ENCODE measurements at places on chromosomes 3 and 15.

DNA sequence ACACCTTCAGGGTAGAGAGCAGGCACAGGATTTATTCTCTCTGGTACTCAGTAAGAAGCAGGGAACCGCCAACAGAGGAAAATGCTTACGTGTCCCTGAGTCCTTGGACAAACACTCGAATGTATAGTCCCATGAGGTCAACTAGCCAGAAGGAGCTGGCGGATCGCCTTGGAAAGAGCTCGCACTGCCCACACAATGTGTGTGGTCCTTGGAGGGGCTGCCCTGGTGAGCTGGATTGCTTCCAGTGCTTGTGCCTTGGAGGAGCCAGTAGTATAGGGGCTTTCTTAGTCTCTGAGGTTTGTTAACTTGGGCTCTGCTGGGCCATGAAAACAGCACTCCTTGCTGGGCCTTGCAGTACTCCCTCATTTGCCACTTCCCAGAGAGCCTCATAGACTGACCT lies 40.7 kb upstream of the VILL start:
- no peak for DNase-seq

DNA sequence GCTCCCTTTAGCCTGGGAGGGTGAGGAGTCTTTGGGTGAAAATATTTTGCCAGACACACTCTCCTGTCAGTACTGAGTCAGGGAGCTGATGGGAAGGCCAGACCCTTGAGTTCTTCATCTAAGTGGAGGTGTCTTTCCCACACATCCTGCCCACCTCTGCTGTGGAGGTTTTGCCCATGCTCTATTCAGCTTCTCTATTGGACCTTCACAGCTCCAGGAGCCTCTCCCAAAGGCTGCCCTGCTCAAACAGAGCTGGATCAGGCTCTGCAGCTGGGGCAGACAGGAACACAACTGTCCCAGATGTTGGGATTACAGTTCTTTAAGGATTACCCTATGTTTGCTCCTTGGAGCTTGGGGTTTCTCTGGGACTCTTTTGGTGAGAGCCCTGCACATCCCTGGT lies 77.9 kb downstream of the SPSB4 start:
- no peak for DNase-seq

DNA sequence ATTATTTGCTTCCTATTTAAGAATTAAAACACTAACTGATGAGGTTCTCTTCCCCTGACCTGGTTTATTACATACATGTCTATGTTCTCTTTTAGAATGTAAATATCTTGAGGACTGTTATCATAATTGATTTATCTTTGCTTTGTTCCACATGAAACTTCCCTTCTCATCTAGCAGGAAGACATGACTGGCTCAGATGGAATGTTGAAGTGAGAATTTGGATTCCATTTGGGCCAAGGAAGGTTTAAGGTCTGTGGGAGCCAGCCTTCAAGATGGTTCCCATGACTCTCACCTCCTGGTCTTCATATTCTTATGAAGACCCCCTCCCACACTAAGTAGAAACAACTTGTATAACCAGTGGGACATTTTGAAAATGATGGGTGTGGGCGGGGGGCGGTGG lies 222.2 kb upstream of the GADL1 start:
- no peak for DNase-seq

GRCh38 chr15:20356444-20356910 lies 185.1 kb downstream of the GOLGA6L6 start:
- no peak for DNase-seq

- no peak for DNase-seq
Measured at GRCh38 chr3:143016321-143016972, 15.1 kb downstream of the U2SURP start.

- no peak for DNase-seq
Measured at GRCh38 chr3:3560591-3561311, 238.5 kb upstream of the LRRN1 start.

DNA sequence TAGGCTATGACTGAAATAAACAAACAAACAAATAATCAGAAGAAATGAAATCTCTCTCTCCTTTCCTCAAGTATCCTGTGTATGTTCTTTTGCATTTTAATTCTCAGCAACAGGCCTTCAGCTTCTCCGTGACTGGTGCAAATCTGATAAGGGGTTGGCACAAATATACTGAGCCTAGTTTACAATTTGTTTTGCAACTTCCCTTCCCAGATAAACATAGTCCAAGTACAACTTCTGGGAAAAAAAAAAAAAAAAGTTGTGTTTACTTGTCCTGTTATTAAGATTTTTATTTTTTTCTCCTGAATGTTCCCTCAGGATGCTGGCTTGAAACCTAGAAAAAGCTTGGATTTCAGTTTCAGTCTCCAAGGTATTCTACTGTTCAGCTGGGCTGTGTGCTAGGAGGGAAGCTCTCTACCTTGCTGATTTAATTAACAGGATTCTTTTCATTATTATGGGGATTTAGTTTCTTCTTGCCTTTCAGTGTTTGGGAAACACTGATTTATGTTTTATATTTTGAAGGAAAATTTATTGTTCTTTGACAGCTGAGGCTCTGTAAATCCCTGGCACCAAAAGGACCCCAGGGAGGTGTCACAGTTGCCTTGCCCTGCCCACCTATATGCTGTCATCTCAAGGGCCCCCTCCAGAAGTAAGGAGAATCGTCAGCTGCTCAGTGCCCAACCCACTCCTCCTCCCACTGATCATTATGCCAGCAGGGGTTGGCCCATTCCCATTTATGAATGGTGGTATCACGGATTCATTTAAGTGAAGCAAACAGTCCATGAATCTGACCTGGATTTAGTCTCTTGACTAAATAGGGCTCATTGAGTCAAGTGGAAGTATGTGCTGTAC lies 185.2 kb downstream of the MEIS2 start:
- DNase-seq = no peak

DNA sequence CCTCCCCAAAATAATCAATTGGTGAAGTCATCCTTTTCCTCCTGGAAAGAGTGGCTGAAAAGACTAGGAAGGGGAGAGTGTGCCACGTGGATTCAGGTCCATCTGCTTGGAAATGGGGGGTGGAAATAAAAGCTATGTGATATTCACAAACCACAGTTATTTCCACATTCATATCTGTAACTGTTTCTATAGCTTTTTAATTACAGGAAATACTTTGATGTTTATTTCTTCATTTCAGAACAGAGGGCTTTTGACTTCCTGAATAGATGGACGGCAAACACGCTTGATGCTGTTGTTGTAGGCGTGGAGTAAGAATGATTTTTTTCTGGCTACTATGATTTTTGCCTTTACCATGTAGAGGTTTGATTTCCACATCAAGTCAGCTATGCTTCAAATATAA lies 10.1 kb downstream of the AADACL2 start:
- DNase-seq = no peak

DNA sequence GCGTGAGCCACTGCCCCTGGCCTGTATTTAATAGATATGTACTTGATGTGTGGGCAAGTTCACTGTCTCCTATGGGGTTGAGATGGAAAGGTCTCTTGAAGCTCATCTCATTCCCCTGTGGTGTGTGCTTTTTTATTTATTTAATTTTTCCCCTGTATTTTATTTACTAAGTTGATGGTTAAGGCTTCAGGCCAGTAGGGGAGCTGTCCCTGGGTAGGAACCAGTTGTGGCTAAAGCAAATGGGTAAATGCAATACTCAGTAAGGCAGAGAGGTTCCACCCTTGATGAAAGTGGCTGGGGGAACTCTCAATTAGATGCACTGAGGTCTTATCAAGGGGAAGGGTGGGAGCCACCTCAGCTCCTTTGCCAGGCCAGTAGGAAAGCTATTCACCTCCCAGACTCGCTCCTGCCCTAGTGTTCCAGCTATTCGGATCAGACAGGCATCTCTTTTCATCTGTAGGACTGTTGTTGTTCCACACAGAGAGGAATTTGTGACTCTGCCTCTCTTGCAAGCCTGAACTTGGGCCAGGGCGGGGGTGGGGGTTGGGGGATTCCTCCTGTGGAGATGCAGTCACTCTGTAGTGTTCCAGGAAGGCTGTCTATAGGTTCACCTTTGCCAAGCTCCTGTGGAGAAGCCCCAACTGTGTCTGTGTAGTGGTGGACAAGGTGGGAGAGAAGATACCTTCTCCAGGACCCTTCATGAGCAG lies 26.1 kb downstream of the PCCB start:
- DNase-seq = no peak

- peak; percentile 11 for DNase-seq
Measured at GRCh38 chr15:91942720-91943394, 89.3 kb downstream of the SLCO3A1 start.

DNA sequence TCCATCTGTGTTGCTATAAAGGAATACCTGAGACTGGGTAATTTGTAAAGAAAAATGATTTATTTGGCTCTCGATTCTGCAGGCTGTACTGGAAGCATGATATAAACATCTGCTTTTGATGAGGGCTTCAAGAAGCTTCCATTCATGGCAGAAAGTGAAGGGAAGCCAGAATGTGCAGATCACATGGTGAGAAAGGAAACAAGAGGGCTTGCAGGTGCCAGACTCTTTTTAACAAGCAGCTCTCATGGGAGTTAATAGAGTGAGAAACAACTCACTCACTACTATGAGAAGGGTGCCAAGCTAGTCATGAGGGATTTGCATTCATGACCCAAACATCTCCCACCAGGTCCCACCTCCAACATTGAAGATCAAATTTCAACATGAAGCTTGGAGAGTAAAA lies 247.2 kb downstream of the ZIC4 start:
- no peak for DNase-seq

DNA sequence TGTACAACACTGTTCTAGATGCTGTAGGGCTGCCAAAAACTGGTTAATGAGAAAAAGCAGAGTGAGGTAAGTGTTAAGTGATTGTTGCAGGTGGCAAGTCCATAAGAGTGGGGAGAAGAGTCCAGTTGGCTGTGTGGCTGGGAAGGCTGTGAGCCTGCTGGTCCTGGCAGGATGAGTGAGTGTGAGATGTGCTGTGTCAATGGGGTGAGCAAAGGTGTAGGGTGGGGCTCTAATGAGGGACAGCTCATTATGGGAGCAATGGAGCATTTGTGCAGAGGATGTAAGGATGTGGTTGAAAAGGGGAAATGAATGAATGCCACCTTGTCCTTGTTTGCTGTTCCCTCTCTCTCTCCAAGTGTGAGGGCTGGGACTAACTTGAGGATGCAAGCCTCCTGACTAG lies 145.3 kb upstream of the ROPN1 start:
- no peak for DNase-seq

GRCh38 chr3:112041321-112041720 lies 6.8 kb downstream of the TMPRSS7 start:
- DNase-seq = no peak

GRCh38 chr3:33833408-33834095 lies 35.1 kb downstream of the PDCD6IP start:
- no peak for DNase-seq

GRCh38 chr15:31444844-31445243 lies 118.2 kb downstream of the KLF13 start:
- DNase-seq = no peak

GRCh38 chr3:134317106-134317947 lies 56.9 kb downstream of the AMOTL2 start:
- no peak for DNase-seq

- DNase-seq = no peak
Measured at GRCh38 chr3:42728056-42728455, 25.5 kb upstream of the HHATL start.

- DNase-seq = no peak
Measured at GRCh38 chr3:132964266-132964665, 73.9 kb upstream of the TMEM108 start.

GRCh38 chr3:100715176-100715575 lies 5.9 kb downstream of the TFG start:
- no peak for DNase-seq

- DNase-seq = no peak
Measured at GRCh38 chr15:83898361-83898760, 244.4 kb downstream of the ADAMTSL3 start.

DNA sequence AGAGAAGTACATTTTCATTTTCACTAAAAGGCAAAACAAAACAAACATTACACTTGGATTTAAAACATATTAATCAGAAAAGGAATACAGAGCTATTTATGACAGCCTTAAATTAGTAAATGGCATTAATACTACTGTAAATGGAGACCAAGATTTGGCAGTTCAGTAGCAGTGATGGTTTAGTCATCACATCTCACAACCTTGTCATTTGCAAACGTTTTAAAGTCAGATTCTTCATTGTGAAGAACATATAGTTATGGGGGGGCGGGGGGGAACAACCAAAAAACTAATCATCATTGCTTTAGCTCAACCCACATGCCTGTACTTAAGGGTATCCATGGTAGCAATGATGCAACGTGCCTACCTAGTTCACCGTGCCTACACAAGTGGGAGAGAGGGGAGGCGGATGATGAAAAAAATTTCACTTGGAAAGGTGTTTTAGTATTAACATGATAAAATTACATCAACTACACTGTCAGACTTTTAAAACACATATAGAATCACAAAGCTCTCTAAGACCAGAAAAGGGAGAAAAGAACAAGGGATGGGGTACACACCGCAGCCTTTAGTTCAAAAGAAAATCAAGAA lies 40.1 kb downstream of the DLG1 start:
- peak; percentile 2 for DNase-seq

DNA sequence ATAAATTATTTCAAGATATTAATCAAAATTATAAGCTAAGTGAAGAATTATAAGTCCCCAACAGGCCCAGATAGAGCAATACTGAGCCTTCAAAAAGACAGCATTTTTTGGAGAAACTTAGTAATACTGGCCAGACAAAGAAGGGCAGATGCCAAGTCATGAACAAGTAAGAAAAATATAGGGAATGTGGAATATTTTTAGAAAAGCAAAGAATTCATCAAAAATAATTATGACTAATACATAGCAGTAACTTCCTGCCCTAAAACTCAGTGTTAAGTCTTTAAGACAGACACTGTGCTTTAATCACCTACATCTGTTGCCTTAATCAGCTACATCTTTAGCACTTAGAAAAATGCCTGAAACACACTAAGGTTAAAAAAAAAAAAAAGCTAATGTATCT lies 31.2 kb downstream of the DPH6 start:
- no peak for DNase-seq

DNA sequence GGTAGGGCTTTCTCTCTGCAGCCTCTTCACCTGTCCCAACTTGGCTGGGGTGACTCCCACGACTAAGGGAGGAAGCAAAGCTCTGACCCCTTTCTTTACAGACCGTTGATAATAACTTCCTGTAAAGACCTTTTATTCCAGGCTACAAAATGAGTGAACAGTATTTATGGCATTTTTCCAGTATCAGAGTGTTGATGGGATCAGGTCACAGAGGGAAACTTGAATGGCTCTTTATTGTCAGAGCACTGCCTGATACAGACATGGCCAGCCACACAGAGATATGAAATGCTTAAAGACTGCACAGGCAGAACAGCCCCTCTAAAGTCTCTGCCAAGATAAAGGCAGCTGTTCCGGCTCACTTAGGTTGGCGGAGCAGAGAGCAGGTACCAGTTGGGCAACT lies 1033.9 kb upstream of the NR2F2 start:
- no peak for DNase-seq
